ENCODE measurements at places on chromosomes 6 and 20.

DNA sequence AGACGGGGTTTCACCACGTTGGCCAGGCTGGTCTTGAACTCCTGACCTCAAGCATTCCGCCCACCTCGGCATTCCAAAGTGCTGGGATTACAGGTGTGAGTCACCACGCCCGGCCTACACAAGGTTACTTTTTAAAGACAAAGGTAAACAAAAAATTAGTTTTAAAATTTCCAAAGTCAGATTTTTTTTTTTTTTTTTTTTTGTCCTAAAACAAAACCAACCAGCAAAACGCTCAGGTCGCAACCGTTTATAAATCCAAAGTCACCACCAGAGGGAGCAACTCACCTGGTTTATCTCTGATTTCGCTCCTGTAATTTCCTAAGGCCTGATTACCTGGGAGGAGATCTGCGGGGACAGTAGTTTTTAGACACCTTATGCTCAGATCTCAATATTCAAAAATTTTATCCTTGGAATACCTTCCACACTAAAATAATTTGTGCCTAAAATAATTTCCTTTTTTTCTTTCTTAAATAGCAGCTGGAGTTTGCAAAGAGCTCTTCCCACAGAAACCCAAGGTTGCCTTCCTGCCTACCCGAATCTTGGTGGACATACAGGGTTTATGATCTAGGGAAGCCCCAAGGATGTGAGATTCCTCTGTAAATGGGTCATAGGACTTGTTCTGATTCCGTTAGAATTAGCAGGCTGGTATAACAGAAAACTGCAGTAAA, 19.8 kb upstream of the TREM1 start:
- DNase-seq: peak; percentile 8

DNA sequence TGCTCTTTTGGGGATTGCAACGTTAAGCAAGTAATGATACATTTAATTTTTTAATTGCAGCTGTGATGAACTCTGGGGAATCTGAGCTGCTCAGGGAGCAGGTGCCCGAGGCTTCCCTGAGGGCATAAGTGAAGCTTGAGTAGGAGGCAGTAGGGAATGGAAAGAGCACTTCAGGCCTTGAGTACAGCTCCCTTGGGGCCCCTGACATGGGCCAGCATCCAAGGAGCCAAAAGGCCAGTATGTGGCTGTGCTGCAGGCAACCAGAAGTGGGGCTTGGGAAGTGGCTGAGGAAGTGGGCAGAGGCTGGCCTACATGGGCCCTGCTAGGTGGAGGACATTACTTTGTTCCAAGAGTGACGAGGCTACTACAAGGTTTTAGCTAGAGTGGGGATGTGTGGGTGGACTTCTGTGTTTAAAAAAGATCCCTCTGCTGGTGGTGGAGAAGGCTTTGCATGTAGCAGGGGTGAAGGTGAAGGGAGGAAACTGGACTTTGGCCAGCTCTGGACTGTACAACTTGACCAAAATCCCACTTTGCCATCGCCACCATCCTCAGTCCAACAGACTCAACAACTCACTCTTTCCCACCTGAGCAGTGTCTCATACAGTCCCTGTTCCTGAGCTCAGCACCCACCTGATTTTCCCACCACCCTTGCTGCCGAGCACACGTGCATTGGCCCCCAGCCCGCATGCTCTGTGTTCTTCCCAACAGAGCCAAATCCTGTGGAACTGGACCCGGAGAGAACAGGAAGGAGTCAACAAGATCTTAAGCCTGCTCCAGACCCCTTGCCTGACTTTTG, 10.9 kb upstream of the ZNF831 start:
- DNase-seq: no peak

DNA sequence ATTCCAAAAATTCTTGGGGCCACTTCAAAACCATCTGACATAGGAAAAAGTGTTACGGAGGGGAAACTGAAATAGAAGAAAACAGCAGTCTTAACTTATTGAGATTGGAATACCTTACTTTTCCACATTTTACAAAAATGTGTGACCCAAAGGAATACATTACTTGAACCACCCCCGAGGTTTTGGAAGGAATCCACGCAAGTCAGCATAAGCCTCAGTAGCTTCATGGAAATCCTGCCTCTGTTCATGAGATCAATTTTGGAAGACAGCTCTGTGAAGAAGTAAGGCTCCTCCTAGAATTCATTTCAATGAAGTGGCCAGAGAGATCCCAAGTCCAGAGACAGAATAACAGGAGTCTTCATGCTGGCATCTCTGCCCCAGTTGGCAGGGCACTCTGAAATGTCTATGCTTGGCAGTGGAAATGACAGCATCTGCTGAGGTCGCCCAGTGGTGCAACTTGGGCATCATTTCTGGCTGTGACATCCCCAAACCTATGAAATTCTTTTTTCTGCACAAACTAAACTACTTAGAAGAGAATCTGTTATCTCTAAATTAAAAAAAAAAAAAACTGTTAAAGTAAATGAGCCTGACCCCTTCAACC, 132.5 kb downstream of the EPM2A start:
- no peak for DNase-seq

DNA sequence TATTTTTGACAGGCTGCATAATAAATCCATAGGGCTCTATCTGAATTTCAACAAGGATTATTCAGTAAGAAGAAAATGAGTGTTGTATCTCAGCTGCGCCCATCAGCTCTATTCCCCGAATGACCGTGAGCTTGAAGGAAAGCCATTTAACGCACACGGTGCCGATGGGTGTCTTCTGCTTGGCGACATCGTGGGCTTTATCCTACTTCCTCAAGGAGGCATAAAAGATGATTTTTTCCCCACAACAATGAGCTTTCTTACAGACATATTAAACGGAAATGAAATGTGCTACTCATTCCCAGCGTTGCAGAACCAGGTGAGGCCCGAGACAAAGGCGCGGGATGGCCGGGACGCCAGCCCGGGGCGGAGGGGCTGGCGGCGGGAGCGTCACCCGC, 710 bp downstream of the DYNLT1 start:
- DNase-seq: no peak

GRCh38 chr20:10558635-10559187, 115.1 kb downstream of the JAG1 start:
- no peak for DNase-seq

GRCh38 chr6:7267466-7268091, 45.4 kb downstream of the SSR1 start:
- no peak for DNase-seq

DNA sequence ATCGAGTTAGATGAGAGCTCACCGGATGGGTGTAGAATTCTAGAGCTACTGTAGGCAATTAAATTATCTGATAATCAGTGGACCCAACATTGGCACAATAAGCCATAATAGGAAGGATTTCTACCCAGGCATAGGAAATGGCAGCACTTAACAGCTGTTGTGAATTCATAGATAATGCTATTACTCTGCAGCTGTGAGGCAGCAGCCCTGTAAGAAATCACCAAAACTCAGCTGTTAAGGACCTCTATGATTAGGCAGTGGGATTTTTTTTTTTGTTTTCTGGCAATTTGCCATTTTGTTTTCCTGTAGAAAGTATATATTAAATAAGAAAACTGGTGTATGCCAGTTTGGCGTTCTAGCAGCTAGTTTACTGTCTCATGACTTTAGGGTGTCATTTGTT, 609.1 kb upstream of the SLC35B3 start:
- DNase-seq: no peak

DNA sequence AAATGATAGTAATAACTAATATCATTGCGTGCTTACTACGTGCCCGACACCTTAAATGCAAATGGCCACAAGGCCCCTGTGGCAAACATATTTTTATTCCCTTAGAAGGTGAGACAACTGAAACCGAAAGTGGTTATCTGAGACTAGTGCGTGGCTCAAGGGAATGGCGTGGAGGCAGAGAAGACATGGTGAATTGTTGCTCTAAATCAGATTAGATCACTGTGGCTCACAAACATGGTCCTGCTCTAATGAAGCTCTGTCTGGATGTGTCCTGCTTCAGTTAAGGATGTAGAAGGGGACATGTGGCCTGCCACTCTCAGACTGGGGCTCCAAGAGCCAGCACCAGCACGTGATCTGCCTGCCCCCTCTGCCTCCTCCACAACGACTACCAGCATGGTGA, 124.2 kb upstream of the GMDS start:
- no peak for DNase-seq

- no peak for DNase-seq
Measured at GRCh38 chr6:35426074-35426473, 26.1 kb upstream of the FANCE start.

DNA sequence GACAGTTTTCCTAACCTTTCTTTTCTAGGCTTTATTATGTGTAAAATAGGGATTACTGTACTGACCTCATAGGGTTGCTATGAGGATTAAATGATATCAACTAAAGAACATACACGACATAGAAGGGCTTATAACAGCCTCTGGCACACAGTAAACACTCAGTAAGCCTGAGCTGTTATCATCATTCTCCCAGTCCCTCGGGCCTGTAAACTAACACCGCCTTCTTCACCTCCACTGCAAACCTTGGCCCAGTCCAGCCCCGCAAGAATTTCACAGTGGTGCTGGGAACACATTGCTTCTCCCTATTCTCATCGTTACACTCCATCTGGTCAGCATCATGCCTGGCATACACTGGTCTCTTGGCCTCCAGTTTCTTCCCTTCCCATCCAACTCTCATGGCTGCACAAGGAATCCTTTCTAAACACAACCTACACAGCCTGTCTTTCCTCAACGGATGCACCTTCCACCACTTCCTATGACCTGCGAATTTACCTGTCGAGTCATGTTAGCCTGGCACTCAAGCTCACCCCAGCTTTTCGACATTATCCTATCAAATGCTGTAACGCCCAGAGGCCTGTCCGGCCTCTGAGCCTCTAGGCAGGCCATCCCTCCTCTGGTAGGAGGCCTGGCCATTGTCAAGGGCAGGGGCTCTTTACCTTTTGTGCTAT, 92.1 kb downstream of the FYN start:
- no peak for DNase-seq
